ENCODE measurements at places on chromosomes 3 and 15. TPM values are rescaled to one million over a fixed set of nuclear protein-coding genes. Genes with fewer than 3 reads are reported as not detected.

- DNase-seq, result no peak
Measured at GRCh38 chr3:102085431-102086176, 236.3 kb downstream of the NFKBIZ start.

GRCh38 chr3:15726043-15726442, 71.7 kb downstream of the ANKRD28 start:
- no peak for DNase-seq

DNA sequence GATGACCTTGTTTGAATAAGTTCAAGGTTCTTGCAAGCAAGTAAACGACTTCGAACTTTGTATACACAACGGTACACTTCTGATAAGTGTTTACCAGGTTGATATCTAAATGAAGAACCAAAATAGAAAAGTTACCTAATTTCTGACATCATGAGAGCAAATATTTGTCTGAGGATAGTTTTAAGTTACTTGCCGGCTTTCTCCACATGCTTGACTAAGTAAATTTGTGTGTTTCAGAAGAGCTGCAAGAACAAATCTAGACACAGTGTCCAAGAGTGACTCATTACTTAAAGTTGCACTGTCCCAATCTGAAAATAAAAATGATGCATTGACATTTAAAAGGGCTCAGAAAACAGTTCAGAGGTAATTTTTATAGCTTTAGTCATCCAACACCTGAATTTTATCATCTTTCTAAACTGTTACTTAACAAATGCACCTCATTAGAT, 115.1 kb downstream of the HERC1 start:
- DNase-seq, result no peak

DNA sequence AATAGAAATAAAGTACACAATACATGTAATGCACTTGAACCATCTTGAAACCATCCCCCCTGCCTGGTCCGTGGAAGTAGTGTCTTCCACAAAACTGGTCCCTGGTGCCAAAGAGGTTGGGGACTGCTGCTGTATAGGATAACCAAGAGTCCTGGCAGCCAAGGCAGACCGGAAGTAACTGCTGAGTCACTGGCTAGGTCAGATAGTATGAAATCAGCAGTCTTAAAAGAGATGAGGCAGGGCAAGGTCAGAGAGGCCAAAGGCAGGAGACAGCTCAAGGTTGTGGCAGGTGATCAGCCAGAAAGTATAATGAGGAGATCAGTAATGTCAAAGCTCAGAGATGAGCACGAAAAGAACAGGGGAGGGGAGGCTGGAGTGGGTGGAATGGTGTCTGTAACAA, 60.2 kb downstream of the MAP3K13 start:
- DNase-seq, result no peak

DNA sequence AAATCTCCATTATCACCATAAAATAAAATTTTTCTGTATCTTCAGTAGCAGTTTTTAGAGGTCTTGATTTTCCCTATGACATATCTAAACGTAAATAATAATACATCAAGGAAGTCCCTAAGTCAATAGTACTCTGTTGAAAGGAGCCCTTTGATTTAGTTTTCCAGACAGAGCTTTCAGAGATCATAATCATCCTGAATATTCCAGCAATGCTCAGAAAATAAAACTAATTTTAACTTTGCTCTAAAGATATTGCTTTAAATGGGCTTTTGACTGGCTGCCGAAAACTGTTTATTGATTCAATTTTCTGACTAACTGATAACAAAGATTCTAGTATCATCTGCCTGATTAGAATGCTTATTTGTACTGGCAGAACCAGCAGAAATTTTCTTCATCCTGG, 40.7 kb upstream of the ROBO1 start:
- DNase-seq, result no peak

- DNase-seq, result no peak
Measured at GRCh38 chr15:101368861-101369642, 74.0 kb upstream of the SNRPA1 start.

GRCh38 chr3:161264852-161265251, 43.7 kb downstream of the NMD3 start:
- no peak for DNase-seq

- no peak for DNase-seq
Measured at GRCh38 chr3:27200721-27201489, 168.3 kb downstream of the NEK10 start.

DNA sequence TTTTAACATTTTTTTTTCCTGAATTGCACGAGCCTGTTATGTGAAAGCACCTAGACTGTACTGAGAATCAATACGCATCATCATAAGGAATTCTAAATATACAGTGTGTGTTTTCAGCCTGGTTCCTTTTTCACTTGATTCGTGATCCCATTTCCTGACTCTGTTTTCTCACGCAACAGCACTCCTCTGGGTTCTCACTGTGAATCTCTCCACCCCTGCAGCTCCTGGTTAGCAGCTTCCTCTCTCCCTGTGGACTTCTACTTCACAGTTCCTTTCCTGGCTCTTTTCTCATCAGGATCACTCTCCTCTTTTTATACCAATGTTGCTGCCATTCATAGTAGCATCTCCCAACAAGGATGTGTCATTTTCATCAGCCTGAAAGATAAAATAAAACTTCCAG, 297.2 kb downstream of the CADM2 start:
- no peak for DNase-seq

DNA sequence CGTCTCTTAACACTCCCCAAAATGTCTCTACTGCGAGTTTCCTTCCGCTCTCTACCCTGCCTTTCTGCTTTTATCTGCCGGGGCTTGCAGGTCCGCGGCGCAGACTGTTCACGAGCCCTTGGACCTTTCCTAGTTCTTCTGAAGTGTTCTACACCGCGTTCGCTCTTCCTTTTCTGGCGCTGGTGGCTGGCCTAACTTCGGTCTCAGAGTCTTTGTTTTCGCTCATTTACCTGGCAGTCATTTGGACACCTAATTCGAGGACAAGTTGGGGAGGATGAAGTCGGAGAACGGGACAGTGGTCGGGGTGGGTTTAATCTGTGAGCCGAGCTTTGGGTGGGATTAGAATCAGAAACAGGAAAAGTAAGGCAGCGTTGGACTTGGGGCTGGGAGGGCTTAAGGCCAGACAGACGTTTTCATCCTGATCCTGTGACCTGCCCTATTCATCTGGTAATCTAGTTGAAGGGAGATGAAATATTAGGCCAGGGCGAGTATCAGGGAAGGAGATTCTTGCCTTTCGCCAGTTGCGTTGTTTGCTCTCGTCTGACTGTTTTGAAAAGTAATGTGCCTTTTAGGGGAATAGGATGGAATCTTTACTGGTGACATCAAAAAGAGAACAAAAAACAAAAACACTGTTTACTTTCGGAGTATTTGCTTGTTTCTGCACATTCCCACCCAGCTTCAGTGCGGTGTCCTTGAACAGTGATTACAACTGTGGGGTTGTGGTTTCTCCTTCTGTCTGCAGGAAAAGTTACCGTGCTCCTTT, 1.8 kb downstream of the DIPK2A start:
- no peak for DNase-seq

DNA sequence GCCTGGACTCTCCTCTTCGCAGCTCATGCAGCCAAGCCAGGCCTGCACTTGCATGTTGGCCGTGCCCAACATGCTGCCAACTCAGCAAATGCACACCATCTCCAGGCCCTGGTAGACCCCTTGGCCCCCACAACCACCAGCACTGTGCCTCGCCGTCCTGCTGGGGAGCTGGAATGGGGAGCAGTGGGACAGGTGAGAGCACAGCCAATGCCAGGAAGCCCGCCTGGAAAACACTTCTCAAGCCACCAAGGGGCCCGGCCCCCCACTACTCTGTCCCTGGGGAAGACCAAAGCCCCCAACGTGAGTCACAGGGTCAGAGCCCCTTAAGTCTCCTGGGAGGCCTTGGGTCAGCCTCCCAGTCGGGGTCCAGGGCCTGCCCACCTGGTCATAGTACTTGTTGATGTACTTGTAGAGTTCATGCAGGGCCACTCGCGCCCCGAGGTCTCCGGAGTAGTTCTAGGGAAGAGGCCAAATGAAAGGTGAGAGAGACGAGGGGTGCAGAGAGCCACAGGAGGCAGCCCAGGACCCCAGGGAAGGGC, 24.5 kb downstream of the PLXNB1 start:
- DNase-seq, result no peak

GRCh38 chr15:62641825-62642224, 400.7 kb upstream of the TPM1 start:
- no peak for DNase-seq

GRCh38 chr15:89174476-89174875, 46.9 kb downstream of the RLBP1 start:
- no peak for DNase-seq

DNA sequence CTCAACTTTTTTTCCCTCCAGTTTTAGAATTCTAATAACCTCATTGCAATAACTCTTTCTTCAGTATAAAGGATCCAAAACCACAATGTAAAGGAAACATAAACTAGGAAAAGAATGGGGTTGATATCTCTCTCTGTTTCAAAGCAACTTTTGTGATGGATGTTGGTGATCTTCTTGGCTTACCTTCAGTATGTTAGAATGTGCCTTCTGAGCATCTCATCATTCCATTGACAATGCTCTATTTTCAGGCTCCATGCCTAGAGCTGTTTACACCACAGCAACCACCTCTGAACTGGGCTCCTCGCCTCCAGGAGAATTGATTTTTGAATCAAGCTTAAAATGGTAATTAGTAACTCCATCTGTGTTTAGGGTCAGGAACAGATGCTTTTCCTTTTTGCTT, 6.6 kb downstream of the NLGN1 start:
- no peak for DNase-seq

GRCh38 chr3:69406163-69406562, 20.3 kb upstream of the FRMD4B start:
- DNase-seq, result no peak

GRCh38 chr3:178257491-178257890, 278.7 kb upstream of the KCNMB2 start:
- DNase-seq, result no peak

DNA sequence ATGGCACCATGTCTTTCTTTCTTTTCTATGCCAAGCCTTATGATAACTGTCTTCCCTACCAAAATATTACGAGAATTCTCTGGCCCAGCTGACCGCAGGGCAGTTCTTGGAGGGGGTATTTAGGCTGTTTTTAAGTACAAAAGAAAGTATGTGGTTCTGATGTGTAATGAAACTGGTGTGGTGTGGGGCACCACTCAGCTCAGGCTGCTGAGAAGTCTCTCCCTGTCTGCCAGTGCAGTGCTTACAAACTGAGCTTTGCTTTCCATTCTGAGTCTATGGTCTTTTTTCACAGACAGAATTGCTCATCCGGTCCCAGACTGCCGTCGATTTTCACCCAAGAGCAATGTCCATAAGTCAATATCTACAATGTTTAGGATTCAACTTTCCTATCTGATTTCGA, 847.6 kb downstream of the NTRK3 start:
- no peak for DNase-seq

DNA sequence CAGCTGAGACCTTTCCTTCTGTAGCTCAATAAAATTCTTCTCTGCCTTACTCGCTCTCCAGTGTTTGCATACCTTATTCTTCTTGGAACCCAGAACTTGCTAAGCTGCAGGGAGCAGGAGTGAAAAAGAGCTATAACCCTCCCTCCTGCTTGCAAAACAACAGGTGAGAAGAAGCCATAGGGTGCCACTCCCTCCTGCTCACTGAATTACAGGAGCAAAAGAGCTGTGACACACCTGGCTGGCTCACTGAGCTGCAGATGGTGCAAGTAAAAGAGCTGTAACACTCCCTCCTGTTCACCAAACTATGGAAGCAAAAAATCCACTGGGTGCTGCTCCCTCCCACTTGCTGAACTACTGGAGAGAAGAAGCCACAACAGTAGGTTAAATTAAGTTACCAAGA, 44.2 kb upstream of the C2CD4B start:
- no peak for DNase-seq

- DNase-seq, result no peak
Measured at GRCh38 chr3:114758831-114759699, 388.0 kb downstream of the ZBTB20 start.

GRCh38 chr3:167067787-167068161, 312.3 kb downstream of the ZBBX start:
- no peak for DNase-seq

GRCh38 chr3:23574822-23575315, 230.9 kb upstream of the UBE2E1 start:
- no peak for DNase-seq

DNA sequence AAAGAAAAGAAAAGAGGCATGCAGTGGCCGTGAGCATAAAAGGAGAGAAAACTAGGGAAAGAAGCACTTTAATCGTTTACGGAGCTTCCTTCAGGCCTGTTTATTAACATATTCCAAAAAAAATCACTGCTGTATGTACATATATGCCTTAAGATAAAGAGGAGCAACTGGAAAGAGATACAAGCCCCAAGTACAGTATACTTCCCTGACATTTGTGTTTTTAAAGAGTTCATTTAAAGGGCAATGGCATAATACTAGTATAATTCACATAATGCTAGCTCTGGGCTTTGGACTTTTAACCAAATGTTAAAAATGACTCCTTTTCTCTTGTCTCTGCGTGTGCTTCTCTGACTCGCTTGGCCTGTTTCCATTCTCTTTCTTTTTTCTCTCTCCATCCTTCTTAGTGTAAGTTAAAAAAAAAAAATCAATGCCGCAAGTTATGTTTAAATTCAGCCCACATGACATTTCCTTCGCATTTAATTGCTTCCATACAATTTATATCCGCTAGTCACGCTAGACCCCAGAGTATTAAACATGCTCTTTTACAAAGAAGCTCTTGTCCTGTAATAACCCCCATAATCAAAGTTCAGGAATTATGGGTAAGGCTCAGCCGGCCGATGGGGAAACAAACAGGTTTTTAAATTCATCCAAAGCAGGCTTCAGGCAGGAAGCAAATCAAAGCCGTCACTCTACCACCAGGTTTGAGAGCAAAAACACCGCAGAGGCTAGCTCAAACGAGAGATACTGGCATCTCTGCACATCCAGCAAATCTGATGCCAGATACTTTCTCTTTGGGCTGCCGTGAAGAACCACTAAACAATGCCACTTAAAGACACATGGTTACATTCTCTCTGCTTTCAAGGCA, 19.4 kb downstream of the WWTR1 start:
- no peak for DNase-seq

DNA sequence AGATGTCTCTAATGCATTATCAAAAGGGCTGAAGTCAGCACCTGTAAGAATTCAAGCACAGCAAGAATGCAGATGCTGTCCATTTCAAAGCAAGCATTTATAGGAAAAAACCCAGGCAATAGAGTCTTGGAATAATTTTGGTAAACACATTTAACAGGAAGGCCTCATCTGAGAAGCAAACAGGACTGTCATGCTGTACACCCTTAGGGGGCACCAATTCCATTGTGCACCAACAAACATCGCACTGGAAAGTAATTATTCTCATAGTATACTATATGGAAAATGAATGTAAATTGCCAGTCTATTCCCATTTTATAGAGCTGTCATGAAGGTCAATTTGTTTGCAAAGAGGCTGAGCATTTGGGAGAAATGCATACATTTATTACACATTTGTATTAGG, 247.3 kb upstream of the SUCLG2 start:
- no peak for DNase-seq

- DNase-seq, result no peak
Measured at GRCh38 chr15:77426871-77427270, 6.2 kb downstream of the HMG20A start.

Gene ISLR2
- not detected for total RNA-seq

Gene TAGLN3
- total RNA-seq, result 0.76 TPM

Gene HRG
- total RNA-seq, result not detected

Gene SAMMSON
- not detected for total RNA-seq

Gene TF
- total RNA-seq, result 0.12 TPM

Gene KLHL6
- total RNA-seq, result 13.0 TPM

Gene GOLGA6L10
- total RNA-seq, result 0.73 TPM

Gene ARNT2
- total RNA-seq, result 1.3 TPM

Gene IL17RB
- total RNA-seq, result not detected

Gene CCR5
- total RNA-seq, result not detected

Gene UBE2E2
- total RNA-seq, result 46.6 TPM

Gene EOMES
- total RNA-seq, result not detected

Gene GRIP2
- total RNA-seq, result 0.06 TPM

Gene CAPN3
- total RNA-seq, result 4.1 TPM
